Cardiac ventricle fibroblast (primary cell): ENCODE measurements at places on chromosomes 12 and 14. TPM values are rescaled to one million over a fixed set of nuclear protein-coding genes. Genes with fewer than 3 reads are reported as not detected.

Gene TAS2R19
- 0.94 and 0.98 TPM in 2 replicates for total RNA-seq

Gene PRB2
- not detected in 2 replicates for total RNA-seq

Gene CLEC6A
- total RNA-seq = not detected in 2 replicates

Gene KRT7
- 3.4 and 6.3 TPM in 2 replicates for total RNA-seq

Gene NOVA1
- total RNA-seq = 7.4 and 17.1 TPM in 2 replicates

Gene CLEC7A
- not detected in 2 replicates for total RNA-seq
